ENCODE measurements at places on chromosomes 6 and 20.

GRCh38 chr6:144364208-144364720 lies 79.1 kb downstream of the UTRN start:
- no peak for DNase-seq

- DNase-seq = no peak
Observed at GRCh38 chr6:35296931-35297600, 552 bp upstream of the DEF6 start.

DNA sequence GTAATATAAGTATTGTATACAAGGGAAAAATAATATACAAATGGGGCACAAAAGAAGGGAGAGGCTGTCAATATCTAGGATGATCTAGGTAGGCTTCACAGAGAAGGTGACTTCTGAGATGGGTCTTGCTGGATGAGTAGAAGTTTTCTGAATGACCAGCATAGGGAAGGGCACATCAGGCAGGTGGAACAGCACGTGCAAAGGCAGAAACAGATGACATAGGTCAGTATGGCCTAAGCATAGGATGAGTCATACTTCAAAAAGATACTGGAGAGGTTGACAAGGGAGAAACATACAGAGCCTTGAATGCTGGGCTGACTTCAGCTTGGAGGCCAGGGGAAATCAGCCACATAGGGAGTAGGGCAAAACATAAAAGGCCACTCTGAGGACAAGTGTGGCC lies 31.9 kb upstream of the SIRPA start:
- no peak for DNase-seq

DNA sequence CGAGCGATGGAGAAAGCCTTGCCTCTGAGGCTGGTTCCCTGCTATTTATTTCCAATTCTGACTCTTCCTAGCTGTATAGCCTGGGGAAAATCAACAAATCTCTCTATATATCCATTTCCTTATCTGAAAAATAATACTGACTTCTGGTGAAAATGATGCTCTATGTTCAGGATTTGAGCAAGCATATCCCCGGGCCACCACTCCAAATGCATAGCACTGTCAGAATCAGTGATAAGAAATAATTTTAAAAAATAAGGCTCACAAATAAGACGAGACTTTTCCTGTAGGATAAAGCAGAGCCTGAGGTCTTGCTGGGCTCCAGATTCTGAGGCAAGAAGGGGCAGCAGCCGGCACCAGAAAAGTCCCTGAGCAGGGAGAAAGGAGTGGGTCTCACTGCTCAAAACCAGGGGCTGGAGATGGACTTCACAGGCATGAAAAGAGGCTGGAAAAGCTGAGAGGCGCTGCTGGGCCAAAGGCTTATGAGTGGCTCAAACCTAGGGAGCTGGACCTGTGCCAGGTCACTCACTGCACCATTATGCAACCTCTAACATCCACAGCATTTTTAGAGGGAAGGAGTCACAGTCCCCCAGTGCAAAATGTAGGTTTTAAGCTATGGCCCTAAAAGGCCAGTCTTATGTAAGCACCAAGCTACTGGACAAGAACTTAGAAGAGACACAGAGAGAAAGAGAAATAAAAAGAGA lies 48.1 kb upstream of the SLC17A4 start:
- DNase-seq = no peak

- no peak for DNase-seq
Observed at GRCh38 chr20:8787090-8787489, 281.8 kb upstream of the PLCB4 start.

DNA sequence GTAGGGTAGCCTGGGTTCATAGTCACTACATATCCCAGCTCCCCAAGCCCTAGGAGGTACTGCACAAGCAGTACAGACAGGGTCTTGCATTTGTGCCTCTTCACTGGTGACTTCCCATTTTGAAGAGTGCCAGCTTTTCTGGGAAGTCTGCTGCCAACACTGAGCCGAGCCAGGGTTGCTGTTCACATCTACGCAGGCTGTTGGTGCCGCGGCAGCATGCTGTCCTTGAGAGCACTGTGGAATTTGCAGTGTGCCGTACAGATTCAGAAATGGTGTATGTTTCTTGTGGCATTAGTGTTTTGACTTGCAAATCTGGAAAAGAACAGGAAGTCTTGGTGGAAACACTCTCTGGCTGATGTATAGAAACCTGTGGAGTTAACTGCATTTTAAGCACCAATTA lies 67.5 kb downstream of the JARID2 start:
- no peak for DNase-seq

- DNase-seq = no peak
Observed at GRCh38 chr20:35472209-35472608, 16.8 kb downstream of the CEP250 start.

- DNase-seq = no peak
Observed at GRCh38 chr20:33305589-33306057, 22.6 kb downstream of the BPIFB1 start.

- peak; percentile 71 for DNase-seq
Observed at GRCh38 chr20:35994994-35995453, 26.6 kb downstream of the CNBD2 start.

DNA sequence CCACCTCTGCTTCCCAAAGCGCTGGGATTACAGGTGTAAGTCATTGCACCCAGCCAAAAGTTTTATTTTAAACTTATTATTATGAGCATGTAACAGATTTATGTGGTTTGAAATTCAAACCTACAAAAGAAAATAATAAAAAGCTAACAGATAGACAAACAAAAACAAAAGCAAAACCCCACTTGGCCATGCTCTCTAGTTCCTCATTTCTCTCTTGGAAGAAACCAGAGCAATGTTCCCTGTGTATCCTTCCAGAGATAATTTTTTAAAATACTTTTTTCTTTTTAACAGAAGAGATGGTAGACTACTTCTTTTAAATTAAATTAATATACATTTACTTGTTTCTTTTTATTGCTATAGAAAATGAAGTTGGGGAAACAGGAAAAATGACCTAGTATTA lies 28.0 kb upstream of the SLC17A3 start:
- DNase-seq = no peak

GRCh38 chr6:90183587-90184333 lies 112.9 kb downstream of the BACH2 start:
- no peak for DNase-seq

DNA sequence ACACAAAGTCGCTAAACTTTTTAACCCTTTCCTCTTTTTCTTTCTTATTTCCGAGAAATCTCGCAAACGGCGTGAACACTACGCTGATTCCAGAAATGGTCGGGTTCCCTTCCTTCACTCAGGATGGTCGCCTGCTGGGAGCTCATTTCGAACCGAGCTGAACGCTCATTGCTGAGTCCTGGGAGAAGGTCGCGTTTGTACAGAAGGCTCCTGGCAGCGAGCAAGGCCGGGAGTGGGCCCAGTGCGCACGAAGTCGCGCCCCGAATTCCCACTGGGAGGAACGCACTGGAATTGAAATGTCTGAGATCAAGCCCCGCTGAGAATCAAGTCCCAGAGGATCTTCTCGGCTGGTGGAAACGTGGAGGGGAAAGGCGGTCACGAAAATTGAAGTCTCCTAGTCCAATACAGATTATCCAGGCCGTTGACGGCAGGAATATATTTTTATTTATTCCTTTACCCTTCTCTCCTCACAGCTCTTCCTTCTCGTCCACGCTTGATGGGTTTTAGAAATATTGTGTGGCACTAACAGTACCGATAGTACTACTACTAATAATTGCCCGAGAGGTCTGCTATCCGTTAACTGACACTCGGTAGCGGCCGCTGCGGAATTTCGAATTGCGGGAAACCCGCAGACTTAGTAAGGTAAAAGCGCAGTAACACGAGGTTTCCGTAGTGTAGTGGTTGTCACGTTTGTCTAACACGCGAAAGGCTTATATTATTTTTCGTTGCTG lies 207.2 kb upstream of the ZNF184 start:
- DNase-seq = no peak

GRCh38 chr20:63432577-63433325 lies 39.7 kb downstream of the KCNQ2 start:
- DNase-seq = no peak

- DNase-seq = no peak
Observed at GRCh38 chr6:102670735-102671134, 1277.2 kb downstream of the GRIK2 start.

DNA sequence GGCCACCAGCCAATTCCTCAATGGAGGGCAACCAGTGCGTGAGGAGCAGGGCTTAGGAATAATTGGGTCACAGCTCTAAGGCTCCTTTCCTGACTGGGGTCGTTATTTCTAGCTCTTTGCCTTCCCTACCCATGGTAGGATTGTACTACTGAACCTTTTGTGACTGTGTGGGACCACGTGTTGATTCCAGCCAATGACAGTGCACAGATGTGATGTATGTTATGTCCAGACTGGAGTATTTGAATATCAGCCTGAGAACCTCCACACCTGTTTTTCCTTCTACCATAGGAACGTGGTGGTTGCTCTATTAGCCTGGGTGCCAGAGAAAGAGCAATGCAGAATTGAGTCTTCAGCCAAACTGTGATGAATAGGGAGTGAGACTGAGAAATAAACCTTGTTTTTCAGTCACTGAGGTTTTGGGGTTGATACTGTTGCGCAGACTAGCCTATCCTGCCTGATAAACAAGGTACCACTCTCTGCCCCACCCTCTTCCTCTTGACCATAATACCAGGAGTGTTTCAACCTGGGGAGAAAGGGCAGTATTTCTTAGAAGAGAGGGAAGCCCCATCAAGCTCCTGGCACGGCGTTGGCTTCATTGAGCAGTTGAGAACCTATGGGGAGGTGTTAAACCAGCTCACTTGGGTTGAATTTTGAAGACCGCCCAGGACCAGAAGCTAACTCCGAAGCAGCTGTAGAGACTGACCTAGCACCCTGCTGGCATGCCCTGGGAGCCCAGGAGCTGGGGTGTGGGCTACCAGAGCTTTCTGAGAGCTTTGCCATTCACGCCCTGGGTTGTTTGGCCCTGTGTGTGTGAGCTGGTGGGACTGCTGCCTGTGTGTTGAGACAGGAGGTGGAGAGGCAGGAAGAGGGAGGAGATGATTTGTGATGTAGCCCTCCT lies 105.5 kb upstream of the BACH2 start:
- no peak for DNase-seq

GRCh38 chr6:16527691-16528090 lies 233.6 kb downstream of the ATXN1 start:
- DNase-seq = no peak

- no peak for DNase-seq
Observed at GRCh38 chr6:113699239-113699638, 157.9 kb upstream of the MARCKS start.

GRCh38 chr6:818196-818595 lies 125.3 kb upstream of the EXOC2 start:
- no peak for DNase-seq

- no peak for DNase-seq
Observed at GRCh38 chr6:143807103-143807772, 35.9 kb upstream of the LTV1 start.

DNA sequence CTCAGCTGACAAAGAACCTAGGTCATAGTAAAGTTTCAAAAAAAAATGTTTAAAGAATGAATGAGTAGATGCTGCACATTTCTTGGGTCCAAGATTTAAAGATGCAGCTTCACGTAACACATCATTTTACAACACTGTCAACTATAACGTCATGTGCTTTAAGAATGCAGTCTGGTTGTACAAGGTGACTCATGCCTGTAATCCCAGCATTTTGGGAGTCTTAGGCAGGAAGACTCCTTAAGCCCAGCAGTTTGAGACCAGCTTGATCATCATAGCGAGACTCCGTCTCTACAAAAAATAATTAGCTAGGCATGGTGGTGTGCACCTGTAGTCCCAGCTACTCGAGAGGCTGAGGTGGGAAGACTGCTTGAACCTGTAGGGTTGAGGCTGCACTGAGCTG lies 21.9 kb downstream of the SLC17A5 start:
- no peak for DNase-seq

- DNase-seq = no peak
Observed at GRCh38 chr6:159125951-159126352, 43.2 kb upstream of the FNDC1 start.

- no peak for DNase-seq
Observed at GRCh38 chr6:148907573-148907972, 160.7 kb downstream of the UST start.

GRCh38 chr20:16761305-16761829 lies 13.2 kb downstream of the OTOR start:
- DNase-seq = peak; percentile 8
